MM.1S (cell line): ENCODE measurements at places on chromosomes 12 and 14.
A peak's percentile ranks its signal among the peaks of the same experiment; 100 is the strongest.

DNA sequence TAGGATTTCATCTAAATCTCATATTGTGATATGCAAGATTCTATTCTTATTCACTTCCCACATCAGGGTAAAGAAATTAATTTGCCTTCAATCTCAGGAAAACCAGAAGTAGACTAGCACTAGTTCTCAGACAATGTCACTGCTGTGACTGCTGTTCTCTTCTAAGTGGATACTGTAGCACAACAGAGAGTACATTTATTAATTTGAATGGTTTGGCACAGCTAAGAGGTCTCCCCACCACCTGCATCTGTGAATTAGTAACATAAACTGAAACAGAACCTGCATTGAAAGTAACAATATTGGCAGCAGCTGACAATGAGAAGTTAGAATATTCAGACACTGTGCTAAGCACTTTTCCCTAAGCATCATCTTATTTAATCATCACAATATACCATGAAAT, 253.1 kb downstream of the PDZRN4 start:
- no peaks in the 10 kb centered on the region for H3K36me3 ChIP-seq
- H3K4me1 ChIP-seq, result peaks cover 34% of the 10 kb centered on the region
- no peaks in the 10 kb centered on the region for H3K27me3 ChIP-seq
- no peak overlapping the region for H3K4me3 ChIP-seq
- peak; percentile 46 for DNase-seq
- peak overlapping the region; percentile 27; the same call in 1 of the 2 replicates for H3K27ac ChIP-seq

- no peak overlapping the region for H3K27ac ChIP-seq
- no peak overlapping the region for H3K4me3 ChIP-seq
- no peaks in the 10 kb centered on the region for H3K36me3 ChIP-seq
- no peaks in the 10 kb centered on the region for H3K27me3 ChIP-seq
- DNase-seq, result no peak
Observed at GRCh38 chr12:84470361-84470760, 442.2 kb downstream of the SLC6A15 start.

DNA sequence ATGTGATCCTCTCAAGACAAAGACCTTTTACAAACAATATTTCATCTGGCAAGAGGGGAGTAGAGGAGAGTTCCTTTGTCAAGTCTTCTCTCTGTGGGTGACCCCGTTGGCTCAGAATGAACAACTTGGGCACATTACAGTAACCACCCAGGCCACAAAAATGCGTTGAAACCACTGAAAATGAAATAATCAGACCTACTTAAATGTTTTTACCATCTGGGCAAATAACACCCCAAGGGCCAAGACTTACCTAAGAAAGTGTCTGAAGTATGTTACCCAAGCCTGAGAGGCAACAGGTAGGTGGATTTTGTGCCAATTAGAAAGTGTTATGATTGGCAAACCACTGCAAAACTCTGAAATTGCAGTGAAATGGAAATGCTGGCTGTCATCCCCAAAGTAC, 1.3 kb downstream of the TC2N start:
- no peak overlapping the region for H3K27ac ChIP-seq
- H3K27me3 ChIP-seq, result no peaks in the 10 kb centered on the region; the same call in 1 of the 2 replicates
- no peak overlapping the region for H3K4me3 ChIP-seq

- no peaks in the 10 kb centered on the region for H3K4me1 ChIP-seq
- no peak overlapping the region for H3K4me3 ChIP-seq
- peak; percentile 46 for DNase-seq
- H3K27ac ChIP-seq, result no peak overlapping the region
- H3K36me3 ChIP-seq, result no peaks in the 10 kb centered on the region
Observed at GRCh38 chr12:120971299-120972180, 6.8 kb upstream of the HNF1A start.
